ENCODE measurements at places on chromosomes 7 and 10.
A peak's percentile ranks its signal among the peaks of the same experiment; 100 is the strongest.

DNA sequence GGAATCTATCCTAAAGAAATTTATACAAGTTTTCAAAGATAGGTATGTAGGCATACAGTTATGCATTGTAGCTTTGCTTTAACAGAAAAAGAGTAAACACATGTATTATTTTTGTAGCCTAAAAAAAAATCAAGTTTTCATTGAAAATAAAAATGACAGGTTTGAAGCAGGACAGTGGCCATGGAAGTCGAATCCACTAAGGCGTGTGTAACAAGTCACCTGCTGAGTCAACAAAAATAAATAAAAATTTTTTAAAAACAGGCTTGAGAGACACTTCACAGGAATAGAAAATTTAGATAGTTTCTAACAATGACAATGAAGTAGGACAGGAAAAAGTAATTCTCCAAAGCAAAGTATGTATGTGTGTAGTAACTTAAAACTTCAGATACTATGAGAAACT lies 8.5 kb upstream of the GOT1 start:
- DNase-seq, result no peak

- no peak for DNase-seq
Measured at GRCh38 chr10:126867567-126868365, 37.5 kb upstream of the DOCK1 start.

DNA sequence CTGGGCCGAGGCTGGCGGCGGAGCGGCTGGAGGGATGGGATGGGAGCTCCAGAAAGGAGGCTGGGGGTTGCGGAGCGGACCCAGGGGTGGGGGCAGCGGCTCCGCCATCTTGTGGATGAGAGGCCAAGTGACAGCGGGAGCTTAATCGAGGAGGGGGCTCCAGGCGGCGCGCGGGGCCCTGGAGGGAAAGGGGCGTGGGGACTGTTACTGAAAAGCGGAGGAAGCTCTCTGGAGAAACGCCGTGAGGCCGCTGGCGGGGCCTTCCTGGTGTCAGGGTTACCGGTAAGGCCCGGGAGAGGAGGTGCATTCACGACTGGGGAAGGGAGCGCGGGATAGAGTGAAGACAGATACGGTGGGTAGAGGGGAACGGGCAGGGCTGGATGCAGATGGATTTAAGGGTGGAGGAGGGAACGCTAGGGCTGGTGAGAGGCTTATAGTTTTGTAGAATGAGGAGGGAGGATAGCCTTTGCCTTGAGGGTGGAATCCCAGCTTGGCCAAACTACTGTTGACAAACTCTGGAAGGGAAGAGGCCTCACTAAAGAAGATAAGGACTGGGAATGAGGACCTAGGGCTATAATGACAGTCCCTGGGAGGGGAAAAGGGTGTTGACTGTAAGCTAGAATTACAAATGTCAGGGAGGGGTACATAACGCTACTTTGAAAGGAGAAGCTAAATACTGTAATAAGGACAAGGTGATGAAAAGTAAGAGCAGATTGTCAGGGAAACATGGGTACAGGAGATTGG lies 535 bp downstream of the BTRC start:
- DNase-seq, result peak; percentile 14

DNA sequence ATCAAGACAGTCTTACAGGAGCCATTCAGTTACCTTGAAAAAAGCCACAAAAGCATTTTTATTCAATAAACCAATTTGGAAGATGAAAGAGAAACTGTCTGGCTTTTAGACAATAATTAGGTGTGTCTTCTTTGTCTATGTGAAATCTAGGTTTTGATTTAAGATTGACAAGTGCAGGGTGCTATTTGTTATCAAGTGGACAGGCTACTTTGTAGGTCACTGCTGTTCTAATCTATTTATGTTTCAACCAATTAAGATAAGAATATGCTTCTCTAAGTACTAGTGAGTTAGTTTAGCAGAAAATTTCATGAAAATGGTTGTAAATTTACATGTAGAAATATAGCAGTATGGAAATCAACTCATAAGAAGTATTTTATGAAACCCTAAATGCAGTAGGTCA lies 177.5 kb downstream of the CACNA2D1 start:
- no peak for DNase-seq

DNA sequence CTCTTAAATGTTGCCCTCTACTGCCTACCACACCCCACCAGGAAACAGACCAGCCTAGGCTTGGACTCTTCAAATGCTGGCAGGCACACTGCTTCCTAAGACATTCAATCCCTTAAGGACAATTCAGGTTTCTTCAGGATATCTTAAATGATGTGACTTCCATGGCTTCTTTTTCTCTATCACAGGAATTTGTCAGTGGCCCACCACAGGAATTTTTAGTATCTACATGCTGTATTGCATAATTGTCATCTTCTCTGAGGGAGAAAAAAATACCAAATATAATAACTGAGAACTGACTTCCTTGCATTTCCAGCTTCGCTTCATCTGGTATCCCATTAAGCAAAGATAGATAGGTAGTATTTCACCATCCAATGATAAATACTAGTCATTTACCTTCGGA lies 129.3 kb downstream of the WNT2 start:
- no peak for DNase-seq

DNA sequence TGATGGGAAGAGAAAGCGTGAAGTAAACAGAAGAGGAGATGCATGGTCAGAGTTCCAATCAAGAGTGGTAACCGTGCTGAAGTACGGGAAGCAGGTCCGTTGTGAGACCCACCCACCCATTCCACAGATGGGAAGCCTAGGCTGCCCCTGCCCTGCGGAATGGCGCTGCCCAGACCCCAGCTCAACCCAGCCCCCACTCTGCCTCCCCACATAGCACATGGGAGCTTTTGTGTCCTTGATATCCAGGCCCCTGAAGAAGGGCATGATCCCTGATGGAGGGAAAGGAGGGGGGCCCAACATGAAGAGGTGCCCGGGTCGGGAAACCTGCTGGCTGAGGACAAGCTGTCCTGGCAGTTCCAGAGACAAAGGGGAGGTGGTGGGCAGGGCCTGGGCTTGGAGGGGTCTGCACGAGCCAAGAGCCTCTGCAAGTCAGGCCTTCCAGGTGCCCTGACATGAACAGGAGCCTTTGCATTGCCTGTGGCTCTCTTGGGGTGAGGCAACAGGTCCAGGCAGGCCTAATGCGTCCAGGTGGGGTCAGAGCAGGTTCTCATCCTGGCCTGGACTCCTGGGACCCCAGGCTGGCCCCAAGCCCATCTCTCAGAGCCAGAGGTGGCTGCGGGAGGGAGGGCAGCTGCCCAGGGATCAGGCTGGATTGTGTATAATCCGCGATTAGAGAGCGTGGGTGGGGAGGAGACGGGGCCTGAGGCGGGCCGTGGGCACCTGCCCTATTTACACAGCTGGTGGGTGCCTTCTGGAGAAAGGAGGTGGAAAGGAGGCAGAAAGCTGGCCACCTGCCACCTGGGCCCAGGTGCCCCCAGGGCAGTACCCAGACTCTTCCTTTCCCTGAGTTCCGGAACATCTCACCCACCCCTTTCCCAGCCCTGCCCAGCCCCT lies 23.5 kb downstream of the YKT6 start:
- no peak for DNase-seq

DNA sequence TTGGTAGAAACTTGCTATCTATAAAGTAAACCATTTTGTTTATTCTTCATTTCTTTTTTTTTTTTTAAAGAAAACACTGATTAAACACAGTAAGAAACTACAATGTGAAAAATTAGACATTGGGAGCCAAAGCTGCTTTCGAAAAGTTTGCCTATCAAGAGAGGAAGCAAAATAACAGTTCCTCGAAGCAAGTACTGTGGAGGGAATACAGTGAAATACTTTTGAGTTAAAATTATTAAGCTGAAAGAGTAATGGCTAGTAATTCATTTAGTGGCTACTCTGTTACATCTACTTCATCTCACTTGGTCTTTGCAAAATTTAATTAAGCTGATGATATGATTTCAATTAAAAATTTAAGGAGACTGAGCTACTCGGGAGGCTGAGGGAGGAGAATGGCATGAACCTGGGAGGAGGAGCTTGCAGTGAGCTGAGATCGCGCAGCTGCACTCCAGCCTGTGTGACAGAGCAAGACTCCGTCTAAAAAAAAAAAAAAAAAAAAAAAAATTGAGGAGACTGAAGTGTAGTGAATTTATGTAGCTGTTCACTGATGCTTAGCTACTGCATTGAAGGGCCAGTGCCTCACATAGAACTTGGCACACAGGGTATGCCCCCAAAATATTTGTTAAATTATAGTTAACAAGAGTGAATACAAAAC lies 982.1 kb upstream of the MBL2 start:
- DNase-seq, result no peak

- DNase-seq, result no peak
Measured at GRCh38 chr10:20858292-20859124, 38.6 kb downstream of the NEBL start.

DNA sequence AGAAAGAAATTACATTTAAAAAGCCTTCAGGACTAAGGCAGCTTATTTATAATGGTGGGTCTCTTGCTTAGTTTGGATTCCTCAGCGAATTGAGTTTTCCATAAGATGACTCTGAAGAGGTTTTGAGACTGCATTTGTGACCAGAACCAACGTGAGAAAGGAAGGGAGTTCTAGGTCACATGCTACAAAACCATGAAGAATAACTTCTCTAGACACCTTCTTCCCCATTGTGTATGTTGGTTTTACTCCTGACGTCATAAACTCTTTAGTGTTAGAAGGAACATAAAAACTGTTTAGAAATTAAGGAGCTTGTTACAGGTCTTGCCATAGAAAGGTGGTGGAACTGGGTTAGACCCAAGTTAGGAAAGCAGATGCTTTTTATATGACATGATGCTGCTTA lies 11.1 kb downstream of the PTPN12 start:
- no peak for DNase-seq

GRCh38 chr7:47937065-47937687 lies 11.1 kb downstream of the PKD1L1 start:
- no peak for DNase-seq

DNA sequence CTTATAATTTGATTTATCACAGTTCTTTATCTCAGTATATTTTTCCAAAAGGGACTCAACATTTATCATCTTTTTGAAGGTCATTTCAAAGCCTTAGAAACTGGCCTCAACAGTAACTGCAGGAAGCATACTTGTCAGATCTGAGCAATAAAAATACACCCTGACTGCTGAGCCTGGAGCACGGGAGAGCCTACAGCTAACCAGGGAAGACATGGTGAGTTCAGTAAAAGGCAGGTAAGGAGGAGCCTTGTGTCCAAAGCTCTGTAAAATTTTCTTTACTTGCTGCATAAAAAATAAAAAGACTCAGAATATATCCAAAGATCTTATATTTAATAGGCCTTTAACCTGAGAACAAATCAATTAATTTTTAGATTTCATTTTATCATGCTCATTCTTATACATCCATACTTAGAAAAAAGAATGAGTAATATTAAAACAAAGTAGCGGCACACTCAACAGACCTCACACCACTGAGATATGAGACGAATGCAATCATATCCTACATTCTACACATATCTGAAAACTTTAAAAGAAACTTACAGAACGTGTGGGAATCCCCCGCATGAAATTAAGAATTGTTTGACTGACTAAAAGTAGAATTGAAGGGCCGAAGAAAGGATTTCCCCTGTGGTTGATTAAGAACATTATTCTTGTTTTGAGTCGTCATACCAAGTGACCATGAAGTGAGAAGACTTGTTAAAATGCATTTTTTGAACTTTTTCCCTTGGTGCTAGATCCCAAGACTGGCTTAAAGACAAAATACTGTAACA lies 296.4 kb upstream of the MKLN1 start:
- DNase-seq, result no peak
